Omental fat pad (tissue), 4 donors: ENCODE measurements at places on chromosomes 2 and 18. TPM values are rescaled to one million over a fixed set of nuclear protein-coding genes. Genes with fewer than 3 reads are reported as not detected.

Gene COL3A1
- 120 TPM for total RNA-seq

GRCh38 chr2:128489526-128490273 lies 171.0 kb upstream of the HS6ST1 start:
- no peak for DNase-seq

DNA sequence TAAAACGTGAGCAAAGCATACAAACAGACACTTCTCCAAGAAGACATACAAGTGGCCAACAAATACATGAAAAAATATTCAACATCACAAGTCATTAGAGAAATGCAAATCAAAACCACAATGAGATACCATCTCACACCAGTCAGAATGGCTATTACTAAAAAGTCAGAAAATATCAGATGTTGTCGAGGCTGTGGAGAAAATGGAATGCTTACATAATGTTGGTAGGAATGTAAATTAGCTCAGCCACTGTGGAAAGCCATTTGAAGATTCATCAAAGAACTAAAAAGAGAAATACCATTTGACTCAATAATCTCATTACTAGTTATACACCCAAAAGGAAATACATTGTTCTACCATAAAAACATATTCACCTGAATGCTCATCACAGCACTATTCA lies 825.7 kb downstream of the SUCLG1 start:
- no peak for DNase-seq

GRCh38 chr2:199589306-199589705 lies 131.6 kb upstream of the SATB2 start:
- no peak for DNase-seq

Gene STAT4
- total RNA-seq, result 29.4 TPM

DNA sequence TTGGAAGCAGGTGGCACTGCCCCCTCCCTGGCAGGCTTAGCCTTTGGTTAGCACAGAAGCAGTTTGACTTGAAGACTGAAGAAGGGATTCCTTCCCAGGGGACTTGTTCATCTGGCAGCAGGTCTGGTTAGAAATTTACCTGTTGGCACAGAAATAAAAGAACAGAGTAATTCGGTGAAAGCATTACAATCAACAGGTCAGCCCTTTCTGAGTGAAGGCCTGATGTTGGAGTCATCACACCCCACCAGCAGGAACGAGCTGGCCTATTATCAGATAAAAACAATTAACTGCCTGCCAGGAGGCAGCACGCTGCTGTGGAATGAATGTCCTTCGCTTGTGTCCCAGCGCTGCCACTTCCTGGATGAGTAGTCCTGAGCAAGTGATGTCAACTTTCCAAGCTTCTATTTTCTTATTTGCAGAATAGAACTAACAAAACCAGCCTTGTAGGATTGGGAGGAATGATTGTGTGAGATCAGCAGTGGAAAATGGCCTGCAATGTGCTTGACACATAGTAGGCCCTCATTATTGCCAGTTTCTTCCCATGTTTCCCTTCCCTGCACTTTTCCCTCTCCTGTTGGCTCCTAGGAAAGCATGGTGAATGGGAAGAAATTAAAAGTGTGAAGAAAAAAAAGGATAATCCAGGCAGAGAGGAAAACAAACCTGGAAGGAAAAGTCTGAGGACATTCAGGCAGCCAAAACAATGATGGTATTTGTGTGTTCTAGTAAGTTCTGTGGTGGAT lies 29.0 kb downstream of the LGALSL start:
- DNase-seq, result no peak

Gene SEPTIN10
- 55.0 TPM for total RNA-seq

DNA sequence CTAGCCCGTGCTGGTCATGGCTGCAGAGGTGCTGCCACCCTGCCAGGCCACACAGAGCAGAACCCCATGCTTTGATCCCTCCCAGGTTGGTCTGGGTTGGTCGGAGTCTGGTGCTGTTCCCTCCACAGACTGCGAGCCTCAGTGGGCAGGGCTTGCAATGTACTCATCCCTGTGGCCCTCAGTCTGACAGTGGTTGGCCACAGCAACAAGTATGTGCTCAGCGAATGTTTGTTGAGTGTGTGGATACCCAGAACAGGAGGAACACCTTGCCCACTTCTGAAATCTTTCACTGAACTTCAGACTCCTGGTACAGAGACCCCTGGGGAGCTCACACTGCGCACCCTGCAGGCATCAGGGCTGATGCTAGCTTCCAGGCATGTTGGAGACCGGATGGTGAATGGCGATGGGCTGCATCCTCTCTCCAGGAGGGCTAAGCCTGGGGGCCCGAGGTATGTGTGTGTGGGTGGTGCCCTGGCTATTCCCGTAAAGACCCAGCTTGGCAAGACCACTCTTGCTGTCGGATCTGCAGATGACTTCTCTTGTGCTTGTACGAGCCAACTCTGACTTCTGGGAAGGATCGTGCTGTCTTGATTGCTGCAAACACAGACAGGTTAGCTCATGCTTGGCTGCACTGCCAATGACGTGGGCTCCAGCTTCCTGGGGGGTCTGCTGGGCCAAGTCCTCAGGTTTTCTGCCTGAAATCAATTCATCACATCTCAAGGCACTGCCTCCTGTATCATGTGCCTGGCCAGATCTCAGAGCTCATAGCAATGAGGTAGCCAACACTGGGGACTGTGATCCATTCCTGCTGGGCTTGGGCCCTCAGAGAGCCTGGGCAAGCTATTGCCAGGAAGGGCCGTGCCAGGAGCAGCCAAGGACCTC lies 43.7 kb downstream of the RHOB start:
- no peak for DNase-seq

- no peak for DNase-seq
Observed at GRCh38 chr2:136118819-136119716, 1.1 kb upstream of the CXCR4 start.

- no peak for DNase-seq
Observed at GRCh38 chr2:154338352-154338967, 360.0 kb upstream of the KCNJ3 start.

- DNase-seq, result no peak
Observed at GRCh38 chr2:181364492-181365170, 92.6 kb upstream of the ITGA4 start.

Gene DSC2
- total RNA-seq, result 12.2 TPM

DNA sequence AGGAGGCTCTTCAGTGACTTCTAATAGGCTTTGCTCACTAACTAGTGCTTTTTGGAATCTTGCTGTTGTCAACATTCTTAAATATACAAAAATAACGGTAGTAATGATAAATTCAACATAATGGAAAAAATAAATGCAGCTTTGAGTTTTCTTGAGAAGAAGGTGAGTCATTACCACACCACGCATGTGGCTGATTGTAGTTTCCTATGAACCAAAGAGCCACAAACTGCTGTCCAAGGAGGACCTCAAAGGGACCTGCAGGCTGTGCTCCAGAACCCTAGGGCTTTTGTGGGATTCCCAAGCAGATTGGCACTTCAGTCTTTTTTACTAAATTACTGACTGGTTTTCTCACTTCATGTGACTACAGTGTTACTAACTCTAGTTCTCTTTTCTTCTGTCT lies 66.7 kb downstream of the TPGS2 start:
- DNase-seq, result no peak

Gene CNDP1
- total RNA-seq, result not detected

- no peak for DNase-seq
Observed at GRCh38 chr18:21110713-21111345, 784 bp downstream of the ROCK1 start.

Gene IWS1
- total RNA-seq, result 30.3 TPM
